ENCODE measurements at places on chromosomes 7 and 10.
A peak's percentile ranks its signal among the peaks of the same experiment; 100 is the strongest.

DNA sequence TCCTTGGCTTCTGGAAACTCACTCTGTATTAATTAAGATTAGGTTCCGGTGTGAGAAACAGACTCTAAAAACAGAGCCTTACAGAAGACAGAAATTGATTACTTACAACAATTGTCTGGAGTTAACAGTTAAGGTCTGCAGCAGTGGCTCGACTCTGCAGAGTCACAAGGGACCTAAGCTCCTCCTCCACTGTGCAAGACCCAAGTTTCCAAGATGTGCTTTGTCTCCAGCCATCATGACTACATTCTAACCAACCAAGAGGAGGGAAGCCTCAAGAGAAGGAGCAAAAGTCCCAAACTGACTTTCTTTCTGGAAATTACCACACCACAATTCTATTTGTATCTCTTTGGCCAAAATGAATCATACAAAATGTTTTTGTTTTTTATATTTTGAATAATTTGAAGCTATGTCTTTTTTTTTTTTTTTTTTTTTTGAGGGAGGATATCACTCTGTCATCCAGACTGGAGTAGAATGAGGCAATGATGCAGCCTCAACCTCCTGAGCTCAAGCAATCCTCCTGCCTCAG is 14.2 kb upstream of the ODAD2 start:
- DNase-seq = no peak

DNA sequence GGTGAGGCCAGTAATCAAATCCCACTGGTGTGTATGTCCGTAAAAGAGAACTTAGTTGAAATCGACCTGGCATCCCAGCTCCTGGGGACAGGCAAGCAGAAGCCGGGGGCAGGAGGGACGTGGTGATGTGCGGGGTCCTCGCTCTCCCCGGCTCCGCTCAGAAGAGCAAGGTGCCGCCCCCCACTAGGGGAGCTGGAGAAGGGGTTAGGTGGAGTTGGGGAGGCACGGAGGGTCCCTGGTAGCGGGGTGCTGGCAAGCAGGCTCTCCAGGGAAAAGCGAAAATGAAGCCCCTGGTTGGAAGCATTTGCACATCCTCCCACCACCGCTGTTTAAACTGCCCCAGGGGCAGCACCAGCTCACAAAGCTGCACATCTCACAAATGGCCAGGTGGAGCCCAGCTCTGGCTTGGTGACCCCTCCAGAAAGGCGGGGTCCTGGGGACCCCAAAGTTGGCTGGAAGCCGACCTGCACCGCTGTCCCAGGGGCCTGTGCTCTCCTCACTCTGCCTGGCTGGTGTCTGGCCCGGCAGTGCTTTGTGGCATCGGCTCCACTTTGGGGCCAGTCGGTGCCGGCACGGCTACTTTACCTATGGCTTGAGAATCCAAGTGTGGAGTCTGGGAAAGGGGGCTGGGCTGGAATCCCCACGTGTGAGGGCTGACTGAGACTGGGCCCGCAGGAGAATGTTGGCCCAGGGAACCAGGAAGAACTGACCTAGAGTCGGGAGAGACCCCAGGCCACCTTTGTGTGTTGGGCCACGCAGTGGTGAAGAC is 2.9 kb upstream of the CFAP46 start:
- no peak for DNase-seq

GRCh38 chr7:22680482-22680911 is 46.5 kb upstream of the IL6 start:
- no peak for DNase-seq

- DNase-seq = no peak
Measured at GRCh38 chr7:71962636-71963035, 449.5 kb downstream of the CALN1 start.

DNA sequence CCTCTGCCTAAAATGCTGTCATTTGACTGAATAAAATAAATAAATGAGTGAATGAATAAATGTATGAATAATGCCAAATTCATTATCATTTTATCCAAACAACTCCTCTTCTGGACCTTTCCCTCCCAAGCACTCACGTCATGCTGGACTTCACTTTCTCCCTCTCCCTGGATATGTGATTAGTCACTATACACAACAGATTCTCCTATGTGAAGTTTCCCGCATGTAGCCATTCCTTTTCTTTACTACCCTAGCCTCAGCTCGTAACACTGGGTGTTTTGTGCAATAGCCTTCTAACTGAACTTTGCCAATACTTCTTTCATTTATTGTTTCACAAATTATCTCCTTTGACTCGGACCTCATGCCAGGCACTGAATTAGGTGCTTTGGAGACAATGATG is 87.6 kb upstream of the IL6 start:
- DNase-seq = no peak

GRCh38 chr10:73039635-73040034 is 57.0 kb downstream of the P4HA1 start:
- no peak for DNase-seq

DNA sequence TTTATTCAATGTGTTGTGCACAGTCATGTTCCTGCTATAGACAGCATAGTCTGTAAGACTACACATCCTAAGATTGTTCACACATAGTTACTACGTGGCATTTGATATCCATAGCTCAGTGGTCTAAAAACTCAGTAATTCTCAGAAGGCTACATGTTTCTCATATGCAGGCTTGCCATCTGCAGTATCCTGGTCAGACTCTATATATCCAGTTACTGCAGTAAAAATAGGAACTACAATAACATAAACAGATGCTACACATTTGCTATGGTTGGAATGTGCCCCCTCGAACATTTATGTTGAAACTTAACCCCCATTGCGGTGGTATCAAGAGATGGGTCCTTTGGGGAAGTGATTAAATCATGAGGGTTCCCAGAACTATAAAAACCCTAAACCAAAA is 1377.8 kb upstream of the LRRTM3 start:
- DNase-seq = no peak

DNA sequence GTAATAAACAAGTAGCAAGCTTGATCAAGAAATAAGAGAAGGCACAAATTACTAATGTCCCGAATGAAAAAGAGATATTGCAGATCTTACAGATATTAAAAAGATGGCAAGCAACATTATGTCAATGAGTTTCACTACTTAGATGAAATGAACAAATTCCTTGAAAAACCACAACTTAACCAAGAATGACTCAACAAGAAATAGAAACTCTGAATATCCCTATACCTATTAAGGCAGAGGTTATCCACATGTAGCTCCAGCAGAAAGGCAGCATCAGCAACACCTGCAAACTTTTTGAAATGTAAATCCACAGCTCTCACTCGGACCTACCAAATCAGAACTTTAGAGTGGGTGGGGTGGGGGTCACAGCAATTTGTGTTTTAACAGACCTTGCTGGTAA is 33.6 kb downstream of the PDE1C start:
- no peak for DNase-seq

- no peak for DNase-seq
Measured at GRCh38 chr7:29337546-29338116, 143.1 kb downstream of the CHN2 start.

GRCh38 chr10:24240041-24240751 is 31.3 kb downstream of the KIAA1217 start:
- DNase-seq = peak; percentile 3

Measured in NB4 (cell line).